Left renal cortex interstitium (tissue), 4 donors: ENCODE measurements at places on chromosomes 1 and 21. TPM values are rescaled to one million over a fixed set of nuclear protein-coding genes. Genes with fewer than 3 reads are reported as not detected.

DNA sequence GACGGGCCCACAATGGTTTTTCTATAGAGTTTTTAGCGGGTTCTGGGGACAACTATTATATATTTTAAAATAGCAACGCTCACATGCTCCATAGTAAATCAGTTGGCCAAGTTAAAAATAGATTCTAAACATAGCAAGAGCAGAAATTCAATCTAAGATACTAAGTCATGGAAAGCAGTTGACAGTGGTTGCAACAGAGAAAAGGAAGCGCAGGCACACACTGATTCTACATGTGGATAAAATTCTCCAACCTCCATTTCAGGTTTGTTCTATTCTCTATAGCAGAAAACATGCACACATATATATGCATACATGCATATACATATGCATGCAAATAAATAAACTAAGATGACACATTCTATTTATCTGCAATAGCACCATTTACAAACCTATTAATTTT is 89.6 kb upstream of the HNRNPU start:
- no peak for DNase-seq

The COL9A2 gene
- 19.2 TPM for polyA plus RNA-seq

GRCh38 chr1:23249787-23250454 is 32.6 kb upstream of the HTR1D start:
- peak; percentile 2 for DNase-seq

GRCh38 chr1:164991763-164992314 is 364.7 kb downstream of the LMX1A start:
- no peak for DNase-seq

GRCh38 chr1:30683699-30684098 is 39.7 kb downstream of the MATN1 start:
- DNase-seq, result no peak

The CCDC24 gene
- 27.0 TPM for polyA plus RNA-seq

The PTCH2 gene
- 3.3 TPM for polyA plus RNA-seq
